T47D (cell line): ENCODE measurements at places on chromosomes 12 and 14.

DNA sequence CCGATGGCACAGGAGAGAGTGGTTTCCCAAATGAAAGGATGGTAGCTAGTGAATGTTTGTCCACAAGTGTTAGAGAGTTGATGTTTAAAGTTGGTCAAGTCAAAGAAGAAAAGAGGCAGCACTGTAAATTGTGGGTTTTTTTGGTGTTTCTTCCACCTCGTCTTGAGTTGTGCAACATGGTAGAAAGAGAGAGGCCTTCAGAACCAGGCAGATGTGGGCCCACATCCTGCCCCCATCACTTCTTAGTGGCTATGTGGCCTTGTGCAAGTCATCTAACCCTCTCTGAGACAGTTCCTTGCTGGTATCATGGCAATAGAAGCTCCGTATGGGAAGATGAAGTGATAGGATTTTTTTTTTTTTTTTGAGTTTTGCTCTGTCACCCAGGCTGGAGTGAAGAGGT is 60.8 kb downstream of the NDUFA12 start:
- DNase-seq = no peak

DNA sequence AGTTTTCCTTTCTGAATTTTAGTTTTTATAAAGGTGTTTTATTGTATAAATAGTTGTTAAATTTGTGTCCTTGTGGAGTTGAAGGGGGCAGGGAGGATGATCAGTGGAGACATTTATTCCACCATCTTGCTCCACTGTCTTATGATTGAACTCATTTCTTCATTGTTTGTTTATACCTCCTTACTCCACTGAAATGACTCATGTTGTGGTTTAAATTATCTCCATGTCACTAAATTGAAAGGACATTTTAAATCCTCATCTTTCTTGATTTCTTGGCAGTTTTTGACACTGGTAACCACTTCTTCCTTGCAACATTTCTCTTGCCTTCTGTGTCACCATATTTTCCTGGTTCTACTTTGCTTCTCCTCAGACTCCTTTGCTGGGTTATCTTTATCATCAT is 23.6 kb upstream of the FERMT2 start:
- DNase-seq = no peak

GRCh38 chr12:25797949-25798348 is 160.5 kb upstream of the RASSF8 start:
- DNase-seq = no peak

DNA sequence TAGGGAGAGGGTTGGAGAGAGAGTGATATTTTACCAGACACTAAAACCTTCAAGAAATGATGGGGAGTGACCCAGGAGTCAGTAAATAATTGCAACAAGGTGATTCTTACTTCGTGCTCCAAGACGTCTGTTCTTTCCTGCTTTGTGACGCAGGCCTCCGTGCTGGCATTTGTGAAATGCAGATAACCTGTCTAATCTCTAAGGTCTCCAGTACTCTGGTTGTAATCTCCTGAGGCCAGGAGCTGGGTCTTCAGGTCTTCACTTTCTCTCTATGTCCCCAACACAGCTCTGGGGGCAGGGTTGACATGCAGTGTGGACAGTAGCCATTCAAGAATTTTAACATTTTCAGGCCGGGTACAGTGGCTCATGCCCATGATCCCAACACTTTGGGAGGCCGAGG is 53.1 kb downstream of the CD9 start:
- no peak for DNase-seq

DNA sequence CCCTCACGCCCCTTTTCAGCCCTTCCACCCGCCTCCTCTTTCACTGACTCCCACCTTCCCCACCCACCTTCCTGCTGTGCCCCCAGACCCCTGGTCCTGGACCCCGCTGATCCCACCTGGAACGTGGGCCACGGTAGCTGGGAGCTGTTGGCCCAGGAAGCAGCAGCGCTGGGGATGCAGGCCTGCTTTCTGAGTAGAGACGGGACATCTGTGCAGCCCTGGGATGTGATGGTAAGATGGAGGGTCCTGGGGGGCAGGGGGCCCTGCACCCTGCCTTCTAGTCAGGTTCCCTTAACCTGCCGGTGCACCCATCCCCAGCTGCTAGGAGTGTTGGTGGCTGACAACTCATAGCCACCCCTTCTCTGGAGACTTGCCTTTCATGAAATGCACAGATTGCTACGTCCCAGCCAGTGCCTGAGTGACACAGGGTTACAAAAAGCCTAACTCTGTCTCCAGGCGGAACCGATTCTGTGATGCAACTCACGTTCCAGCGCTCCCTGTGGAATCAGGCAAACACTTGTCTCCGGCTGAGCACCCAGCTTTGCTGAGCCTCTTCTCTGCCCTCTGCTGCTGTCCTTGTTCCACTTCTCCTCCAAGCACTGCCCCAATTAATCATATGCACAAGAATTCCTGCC is 15.0 kb upstream of the OAS2 start:
- DNase-seq = no peak

DNA sequence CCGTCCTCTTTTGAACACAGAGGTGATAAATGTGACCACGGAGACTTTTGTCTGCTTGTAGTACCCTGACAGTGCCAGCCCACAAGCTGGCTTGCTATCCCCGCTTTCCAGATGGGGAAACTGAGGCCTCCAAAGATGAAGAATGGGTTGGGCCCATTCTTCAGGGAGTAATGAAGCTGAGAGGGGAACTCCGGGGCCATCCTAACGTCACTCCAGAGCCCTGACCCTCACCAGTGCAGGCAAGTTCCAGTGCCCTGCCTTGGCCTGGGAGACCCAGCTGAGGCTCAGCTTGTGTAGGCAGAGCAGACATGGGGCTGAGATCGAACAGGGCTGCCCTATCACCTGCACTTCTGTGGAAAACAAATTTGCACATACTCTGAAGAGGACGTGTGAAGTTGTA is 277.1 kb downstream of the DPF3 start:
- no peak for DNase-seq

DNA sequence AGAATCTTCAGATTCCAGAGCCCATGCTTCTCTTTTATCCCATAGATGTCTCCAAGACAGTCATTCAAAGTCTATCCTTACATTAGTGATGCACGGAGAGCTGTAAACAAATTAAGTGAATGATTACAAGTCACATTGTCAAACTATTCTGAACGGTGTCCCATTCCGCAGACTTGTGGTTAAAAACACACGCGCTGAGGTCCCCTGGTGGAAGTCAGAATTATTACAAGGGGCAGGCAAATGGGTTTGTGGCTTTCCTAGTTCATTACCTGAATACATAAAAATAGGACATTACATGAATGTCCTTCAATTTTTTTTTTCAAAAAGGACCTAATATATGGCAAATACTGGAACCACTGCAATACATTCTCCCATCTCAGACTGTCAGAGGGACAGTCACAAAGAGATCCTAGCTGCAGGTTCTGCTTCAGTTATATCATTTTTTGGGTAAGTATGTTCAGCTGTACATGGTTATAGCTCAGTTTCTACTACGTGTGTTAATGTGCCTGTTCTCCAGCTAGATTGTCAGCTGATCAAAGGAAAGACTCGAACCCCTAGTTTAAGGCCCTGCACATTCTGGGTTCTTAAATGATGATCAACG is 53.1 kb upstream of the STON2 start:
- DNase-seq = peak; percentile 78

GRCh38 chr14:99064262-99064954 is 207.6 kb downstream of the BCL11B start:
- DNase-seq = no peak

- DNase-seq = peak; percentile 99
Measured at GRCh38 chr12:52191841-52192791, at the start of gene KRT80. KRT80 (minus strand) TSS chr12:52192014; CDS start chr12:52191902, 112 bp downstream.

DNA sequence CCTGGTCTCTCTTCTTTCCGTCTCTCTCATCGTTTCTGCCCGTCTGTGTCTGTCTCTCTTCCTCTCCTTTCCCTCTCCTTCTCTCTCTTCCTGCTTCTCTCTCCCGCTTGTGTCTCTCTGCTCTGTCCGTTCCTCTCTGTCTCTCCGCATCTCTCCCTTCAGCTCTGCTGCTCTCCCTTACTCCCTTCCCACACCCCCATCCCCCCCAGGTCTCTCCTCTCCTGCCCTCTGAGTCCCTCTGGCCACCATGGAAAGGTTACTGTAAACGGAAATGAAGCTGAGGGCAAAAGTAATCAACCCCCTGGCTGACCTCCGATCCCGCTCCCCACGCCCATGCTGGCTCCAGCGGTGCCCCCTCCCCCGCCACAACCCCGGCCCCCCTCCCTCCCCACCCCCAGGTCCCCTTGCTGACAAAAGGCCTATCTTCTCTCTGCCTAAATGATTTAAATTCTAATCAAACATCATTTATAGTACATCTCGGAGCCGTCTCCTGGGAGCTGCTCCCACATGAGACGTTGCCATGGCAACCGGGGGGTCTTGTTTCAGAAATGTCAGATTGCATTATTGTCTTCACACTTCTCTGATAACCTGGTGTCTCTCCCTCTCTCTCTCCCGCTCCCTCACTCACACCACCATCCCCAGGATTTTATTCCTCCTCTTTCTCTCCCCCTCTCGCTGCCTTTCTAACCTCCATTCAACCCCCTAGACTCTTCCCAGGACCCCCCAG is 203.8 kb downstream of the RBM19 start:
- DNase-seq = no peak

- DNase-seq = no peak
Measured at GRCh38 chr12:13559318-13559978, 362.9 kb downstream of the EMP1 start.

GRCh38 chr12:59304077-59304721 is 291.6 kb upstream of the SLC16A7 start:
- no peak for DNase-seq

GRCh38 chr12:102114212-102114611 is 5.7 kb downstream of the NUP37 start:
- peak; percentile 56 for DNase-seq

- DNase-seq = no peak
Measured at GRCh38 chr14:103073367-103073875, 10.6 kb upstream of the LBHD2 start.

GRCh38 chr14:65180725-65181025 is 78.4 kb upstream of the MAX start:
- no peak for DNase-seq

DNA sequence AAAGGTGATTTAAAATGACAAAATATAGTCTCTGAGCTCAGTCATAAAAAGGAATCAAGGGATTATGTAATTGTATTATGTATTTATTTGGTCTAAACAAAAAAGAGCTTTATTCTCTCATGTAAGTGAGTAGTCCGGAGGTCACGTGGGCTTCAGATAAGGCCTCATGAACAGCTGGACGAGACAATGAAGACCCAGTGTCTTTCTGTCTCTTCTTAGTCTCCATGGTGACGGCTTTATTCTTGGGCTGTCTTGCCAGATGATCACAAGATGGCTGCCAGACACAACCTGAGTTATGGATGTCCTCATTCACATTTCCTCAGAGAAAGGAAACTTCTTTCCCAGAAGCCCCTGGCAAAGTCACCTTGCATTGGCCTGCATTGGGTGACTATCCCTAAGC is 98.6 kb downstream of the ARF6 start:
- no peak for DNase-seq

DNA sequence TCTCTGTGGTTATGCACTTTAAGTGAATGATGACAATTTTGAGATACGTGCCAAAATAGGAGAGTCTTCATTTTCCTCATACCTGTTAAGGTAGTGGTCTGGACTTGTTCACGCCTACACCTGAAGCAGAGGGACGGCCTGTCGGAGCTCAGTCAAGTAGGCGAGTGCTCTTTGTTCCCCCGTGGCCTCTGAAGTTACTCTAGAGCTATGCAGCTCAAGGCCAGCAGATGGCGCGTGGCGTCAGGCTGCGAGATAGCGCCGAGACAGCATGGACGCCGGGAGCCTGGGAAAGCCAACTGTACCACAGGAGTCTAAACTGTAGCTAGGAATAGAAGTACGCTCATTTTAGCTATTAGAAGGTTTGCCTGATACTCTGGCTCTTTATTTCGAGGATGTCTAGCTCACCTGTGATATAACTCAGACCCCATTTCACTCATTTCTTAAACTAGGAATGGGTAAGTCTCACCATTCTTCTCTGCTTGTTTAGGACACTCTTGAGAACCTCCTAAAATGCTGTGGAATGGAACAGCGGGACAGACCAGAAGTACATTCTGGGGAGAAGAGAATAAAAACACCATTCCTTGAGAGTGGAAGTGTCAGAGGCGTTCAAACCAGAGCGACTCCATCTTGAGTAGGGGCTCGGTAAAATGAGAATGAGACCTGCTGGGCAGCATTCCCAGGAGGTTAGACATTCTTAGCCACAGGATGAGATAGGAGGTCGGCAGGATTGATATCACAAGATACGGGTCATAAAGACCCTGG is 267.4 kb upstream of the HMGA2 start:
- DNase-seq = peak; percentile 80

- no peak for DNase-seq
Measured at GRCh38 chr12:108757856-108758255, 26.5 kb upstream of the CORO1C start.

DNA sequence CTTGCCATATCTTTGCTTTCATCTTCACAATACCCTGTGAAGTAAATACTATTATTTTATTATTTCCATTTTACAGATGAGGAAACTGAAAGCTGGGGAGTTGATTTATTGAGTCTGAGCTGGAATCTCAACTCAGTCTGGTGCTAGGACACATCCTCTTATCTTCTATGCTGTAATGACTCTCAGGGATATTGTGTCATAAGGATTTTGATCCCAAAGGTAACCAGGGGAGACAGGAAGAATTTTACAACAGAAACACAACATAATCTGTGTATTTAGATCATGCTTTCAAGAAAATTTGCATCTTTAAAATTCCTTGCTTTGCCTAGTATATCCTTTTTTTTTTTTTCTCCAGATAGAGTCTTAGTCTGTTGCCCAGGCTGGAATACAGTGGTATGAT is 123.3 kb upstream of the BTG1 start:
- DNase-seq = no peak

DNA sequence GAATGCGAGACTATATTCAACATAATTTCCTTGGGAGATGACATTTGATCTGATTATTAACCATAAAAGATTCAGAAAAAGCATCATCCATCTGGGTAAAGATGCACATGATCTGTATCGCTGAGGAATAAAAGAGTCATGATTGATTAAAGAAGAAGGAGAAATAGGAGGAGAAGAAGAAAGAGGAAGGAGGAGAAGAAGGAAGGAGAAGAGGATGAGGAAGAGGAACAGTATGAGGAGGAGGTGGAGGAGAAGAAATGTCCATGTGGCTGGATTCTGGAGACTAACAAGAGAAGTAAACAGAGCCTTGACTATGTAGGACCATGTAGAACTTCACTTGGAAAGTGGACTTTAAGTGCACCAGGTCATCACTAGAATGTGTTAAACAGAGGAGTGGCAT is 947.4 kb downstream of the LRFN5 start:
- no peak for DNase-seq

GRCh38 chr14:54109521-54110120 is 153.0 kb upstream of the BMP4 start:
- DNase-seq = no peak

DNA sequence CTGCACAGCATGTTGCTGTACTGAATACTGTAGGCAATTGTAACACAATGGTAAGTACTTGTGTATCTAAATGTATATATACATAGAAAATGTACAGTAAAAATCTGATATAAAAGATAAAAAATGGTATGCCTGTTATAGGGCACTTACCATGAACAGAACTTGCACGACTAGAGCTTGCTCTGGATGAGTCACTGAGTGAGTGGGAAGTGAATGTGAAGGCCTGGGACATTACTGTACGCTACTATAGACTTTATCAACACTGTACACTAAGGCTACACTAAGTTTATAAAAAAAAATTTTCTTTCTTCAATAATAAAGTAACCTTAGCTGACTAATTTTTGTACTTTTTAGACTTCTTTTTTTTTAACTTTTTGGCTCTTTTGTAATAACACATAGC is 24.2 kb upstream of the NEDD1 start:
- DNase-seq = no peak

GRCh38 chr14:102610968-102611811 is 18.7 kb downstream of the RCOR1 start:
- no peak for DNase-seq
